IMR-90 (cell line): ENCODE measurements at places on chromosomes 7 and 10. TPM values are rescaled to one million over a fixed set of nuclear protein-coding genes. Genes with fewer than 3 reads are reported as not detected.
A peak's percentile ranks its signal among the peaks of the same experiment; 100 is the strongest.

Gene MNX1
- total RNA-seq, result not detected in 2 replicates

Gene PDK4
- total RNA-seq, result under 0.01 TPM in 2 replicates

Gene DRGX
- not detected in 2 replicates for total RNA-seq

Gene SLC39A12
- not detected in 2 replicates for total RNA-seq

Gene SFTPD
- total RNA-seq, result not detected in 2 replicates

Gene KEL
- not detected in 2 replicates for total RNA-seq

Gene FAM241B
- total RNA-seq, result 0.18 and 0.28 TPM in 2 replicates

Gene OLAH
- total RNA-seq, result under 0.01 TPM in 1 of 2 replicates, not detected in the other

Gene NKX2-3
- not detected in 2 replicates for total RNA-seq

DNA sequence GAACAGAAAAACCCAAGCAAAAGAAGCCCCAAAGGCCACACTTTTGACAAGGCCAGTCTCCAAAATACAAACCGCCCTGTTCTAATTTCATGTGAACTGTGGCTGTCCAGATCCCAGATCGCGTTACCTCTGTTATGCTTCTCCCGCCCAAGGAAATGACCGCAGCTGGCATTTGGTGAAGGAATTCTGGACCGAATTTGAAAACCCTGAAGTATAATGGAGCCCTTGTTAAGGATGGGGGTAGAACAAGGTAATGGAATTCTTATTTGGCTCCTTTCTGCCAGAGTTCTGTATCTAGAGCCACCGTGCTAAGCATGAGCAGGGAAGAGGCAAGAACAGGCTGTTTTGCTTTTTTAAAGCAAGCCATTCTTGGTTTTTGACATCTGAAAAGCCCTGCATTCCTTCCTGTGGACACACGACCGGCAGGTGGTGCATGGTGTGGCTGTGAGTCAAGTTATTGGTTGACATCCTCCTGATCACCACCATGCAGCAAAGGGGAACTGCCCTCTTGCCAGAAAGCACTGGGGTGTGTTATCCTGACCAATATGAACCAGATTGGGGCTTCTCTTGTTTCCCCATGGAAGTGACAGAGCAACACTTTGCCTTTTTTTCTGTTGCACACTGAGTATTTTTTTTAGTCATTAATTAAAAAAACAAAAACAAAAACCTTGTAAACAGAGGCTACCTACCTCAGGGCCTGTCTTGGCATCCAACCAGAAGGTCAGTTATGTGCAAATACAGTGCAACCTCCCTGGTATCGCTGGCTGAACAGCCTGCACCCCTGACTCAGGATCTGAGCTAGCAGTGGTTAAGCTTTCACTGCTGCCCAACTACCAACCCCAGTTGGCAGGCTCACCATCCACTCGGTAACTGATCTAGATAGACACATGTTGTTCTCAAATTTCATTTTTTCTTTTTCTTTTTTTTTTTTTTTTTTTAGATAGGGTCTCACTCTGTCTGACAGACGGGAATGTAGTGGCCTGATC is 14.2 kb downstream of the UCMA start:
- DNase-seq, result peak; percentile 7

DNA sequence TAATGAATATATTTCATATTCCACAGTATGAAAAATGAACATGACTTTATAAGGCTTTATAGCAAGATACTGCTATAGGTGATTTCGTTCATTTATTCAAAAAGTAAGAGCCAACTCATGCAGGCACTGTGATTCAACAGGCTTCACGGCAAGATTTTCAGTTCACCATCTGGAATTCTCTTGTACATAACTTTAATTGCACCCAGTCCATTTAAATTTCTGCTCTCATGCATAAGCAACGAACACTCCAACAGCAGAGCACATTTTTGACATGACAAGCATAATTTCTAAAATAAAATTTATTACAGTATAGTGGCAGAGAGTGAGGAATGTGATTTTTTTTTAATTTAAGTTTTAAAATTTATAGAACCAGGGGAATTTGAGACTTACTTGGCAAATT is 436.1 kb downstream of the PHTF2 start:
- DNase-seq, result no peak

DNA sequence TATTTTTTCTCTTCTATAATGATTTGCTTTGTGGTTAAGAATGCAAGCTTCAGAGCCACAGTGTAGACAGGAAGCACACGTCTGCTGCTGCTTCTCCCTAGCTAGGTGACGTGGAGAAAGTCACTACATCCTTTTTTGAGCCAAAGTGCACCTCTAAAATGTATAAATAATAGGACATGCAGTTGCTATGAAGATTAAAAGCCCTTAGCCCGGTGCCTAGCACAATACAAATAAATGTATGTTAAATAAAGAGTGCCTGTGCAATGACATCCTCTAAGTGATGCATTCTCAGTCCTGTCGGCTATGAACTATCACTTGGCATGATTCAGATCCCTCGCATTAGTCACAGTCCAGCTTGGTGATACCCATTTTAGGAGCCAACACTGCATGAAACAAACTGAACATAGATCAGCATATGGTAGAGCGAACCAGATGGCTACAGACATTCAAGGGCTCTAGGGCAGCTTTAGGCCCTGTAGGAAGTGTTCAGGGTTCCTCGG is 4.8 kb upstream of the TRDMT1 start:
- DNase-seq, result peak; percentile 93

DNA sequence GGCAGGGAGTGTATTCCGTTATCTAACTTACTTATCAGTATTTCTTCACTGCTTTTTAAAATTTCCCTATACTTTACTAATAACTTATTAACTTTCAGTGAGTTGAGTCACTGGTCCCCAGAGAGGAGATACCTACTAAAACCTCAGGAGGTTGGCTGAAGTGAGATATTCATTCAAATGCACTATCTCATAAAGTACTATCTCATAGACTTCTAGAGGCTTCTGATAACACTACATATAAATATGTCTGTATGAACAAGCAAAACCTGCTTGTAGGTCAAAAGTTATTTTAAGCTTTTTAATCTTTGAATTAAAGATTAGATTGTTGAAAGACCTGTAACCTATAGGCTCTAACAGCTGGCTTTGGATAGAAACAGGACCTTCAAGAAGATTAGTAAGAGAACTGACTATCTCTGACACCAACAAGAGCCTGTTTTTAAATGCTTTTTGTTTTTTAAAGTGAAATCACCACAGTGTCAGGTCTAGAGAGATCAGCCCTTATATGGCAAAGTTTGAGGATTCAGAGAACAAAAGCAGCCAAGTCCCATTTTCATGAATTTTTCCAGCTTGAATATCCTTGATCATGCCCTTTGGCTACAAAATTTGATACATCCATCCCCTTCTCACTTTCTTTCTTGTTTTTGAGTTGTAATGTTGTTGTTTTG is 242.2 kb downstream of the ARL4A start:
- DNase-seq, result no peak

GRCh38 chr10:44822349-44822748 is 88.8 kb upstream of the TMEM72 start:
- DNase-seq, result no peak

DNA sequence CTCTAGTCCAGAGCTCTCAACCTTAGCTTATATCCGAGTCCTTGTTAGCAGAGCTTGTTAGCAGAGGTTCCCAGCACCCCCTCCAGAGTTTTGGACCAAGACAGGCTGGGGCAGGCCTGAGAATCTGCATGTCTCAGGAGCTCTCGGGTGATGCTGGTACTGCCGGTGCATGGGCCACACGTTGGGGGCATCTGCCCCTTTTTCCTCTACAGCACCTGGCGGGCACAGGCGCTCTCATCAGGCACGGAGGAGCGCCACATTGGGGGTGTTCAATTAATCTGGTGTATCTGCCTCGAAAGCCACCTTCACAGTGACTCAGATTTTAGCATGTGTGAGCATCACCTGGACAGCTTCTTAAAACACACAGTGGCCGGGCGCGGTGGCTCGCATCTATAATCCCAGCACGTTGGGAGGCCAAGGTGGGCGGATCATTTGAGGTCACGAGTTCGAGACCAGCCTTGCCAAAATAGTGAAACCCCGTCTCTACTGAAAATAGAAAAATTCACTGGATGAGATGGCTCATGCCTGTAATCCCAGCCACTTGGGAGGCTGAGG is 117.7 kb downstream of the ELFN1 start:
- DNase-seq, result no peak

- DNase-seq, result no peak
These were observed 832 bp downstream of the PDLIM1 start for GRCh38 chr10:95289921-95290421.

- peak; percentile 48 for DNase-seq
These were observed 175.2 kb downstream of the BMPER start for GRCh38 chr7:34080513-34080912.

- peak; percentile 64 for DNase-seq
These were observed at the start of gene TMEM140 for GRCh38 chr7:135147899-135148721. Gene TMEM140, plus strand, starts transcription at chr7:135148072. Its CDS starts 16,370 bp downstream, at chr7:135164442.

- no peak for DNase-seq
These were observed 9.0 kb downstream of the PRKAG2 start for GRCh38 chr7:151867912-151868311.

- DNase-seq, result no peak
These were observed 407.6 kb downstream of the AUTS2 start for GRCh38 chr7:70005891-70006260.

DNA sequence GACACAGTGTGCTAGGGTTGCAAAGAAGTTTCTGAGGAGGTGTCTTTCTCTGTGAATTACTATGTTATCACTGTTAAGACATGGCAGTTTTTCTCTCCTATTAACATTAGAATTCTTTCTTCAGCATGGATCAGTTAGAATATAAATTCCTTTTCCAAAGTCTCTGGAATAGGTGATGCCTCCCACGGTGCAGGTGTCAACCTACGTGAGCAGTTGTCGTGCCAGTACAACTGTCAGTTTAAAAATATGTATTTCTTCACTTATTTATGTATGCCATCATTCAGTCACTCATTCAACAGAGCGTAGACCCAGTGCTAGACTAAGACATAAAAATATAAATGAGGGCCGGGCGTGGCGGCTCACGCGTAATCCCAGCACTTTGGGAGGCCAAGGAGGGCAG is 83.5 kb downstream of the TACC2 start:
- DNase-seq, result no peak

DNA sequence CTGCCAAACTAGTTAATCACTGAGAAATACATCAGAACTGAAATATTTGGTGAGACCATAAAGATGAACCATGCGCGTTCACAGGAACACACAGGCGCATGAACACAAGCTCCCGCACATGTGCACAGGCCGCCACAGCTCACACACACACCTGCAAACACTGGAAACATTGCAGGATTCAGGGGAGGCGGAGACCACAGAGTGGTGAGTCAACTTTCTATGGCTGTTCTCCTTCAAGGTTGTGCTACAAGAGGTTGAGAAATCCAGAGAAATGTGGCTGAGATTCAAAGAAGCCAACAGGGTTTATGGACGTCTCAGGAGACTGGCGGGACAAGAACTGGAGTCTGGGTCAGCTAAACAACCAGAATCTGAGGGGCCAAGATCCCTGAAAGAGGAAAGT is 17.8 kb downstream of the ESYT2 start:
- peak; percentile 63 for DNase-seq

GRCh38 chr10:4070921-4071660 is 286.1 kb upstream of the KLF6 start:
- no peak for DNase-seq

- no peak for DNase-seq
These were observed 97.7 kb upstream of the FEZF1 start for GRCh38 chr7:122402235-122402634.

DNA sequence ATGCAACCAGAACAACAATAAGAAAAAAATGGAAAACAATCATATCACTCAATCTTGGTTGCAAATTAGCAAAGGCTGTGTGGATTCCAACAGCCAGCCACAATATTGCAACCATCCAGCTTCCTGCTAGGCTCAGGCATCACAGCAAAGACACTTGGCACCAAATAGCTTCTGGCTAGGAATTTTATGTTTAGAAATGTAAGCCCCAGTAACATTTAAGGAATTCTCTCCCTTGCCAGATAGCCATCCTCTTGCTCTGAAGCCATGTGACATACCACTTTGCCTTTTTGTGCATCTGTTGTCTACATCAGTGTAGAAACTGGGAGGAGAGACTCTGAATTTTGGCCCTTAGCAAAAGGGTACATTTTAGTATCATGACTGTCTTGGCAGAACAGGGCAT is 22.2 kb downstream of the MKX start:
- peak; percentile 67 for DNase-seq

DNA sequence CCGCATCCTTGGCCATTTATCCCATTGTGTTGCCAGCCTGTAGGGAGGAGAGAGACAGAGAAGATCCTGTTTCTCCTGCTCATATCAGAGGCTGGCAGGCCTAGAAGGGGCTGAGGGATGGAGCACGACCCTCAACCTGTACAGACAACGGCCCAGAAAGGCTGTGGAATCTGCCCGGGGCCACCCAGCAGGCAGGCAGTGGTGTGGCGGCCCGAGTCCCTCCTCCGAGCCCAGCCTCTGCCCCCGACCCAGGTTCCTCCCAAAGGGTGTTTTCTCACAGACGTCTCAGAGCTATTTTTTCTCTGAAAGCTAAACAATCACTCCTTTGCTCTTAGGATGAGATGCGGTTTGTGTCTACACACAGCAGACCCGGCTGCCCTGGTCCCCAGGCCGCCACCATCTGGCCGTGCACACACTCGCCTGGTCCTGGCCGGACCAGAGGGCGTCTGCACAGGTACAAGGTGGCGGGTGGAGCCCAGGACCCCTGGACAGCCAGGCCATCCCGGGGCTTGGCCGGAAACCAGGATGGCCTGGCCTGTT is 69.3 kb downstream of the FOXL3 start:
- DNase-seq, result no peak
